ENCODE measurements at places on chromosomes 13 and 19.
A peak's percentile ranks its signal among the peaks of the same experiment; 100 is the strongest.

DNA sequence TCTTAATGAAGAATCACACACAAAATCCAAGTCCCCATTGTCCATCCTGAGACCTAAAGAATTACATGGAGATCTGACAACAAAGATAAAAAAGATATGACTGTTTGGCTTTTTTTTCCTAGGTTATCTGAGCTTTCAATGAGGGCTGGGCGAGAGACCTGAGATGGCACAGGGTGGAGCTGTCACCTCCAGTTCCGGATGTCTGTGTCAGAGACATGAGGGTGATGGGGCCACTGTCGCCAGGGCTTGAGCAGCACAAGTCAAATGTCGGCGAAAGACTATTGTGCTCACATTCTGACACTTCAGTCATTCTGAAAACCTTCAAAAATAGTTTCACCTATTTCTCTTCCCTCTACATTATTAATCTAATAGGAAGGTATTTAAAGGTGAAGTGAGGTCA lies 65.7 kb downstream of the SLC7A1 start:
- DNase-seq, result no peak

DNA sequence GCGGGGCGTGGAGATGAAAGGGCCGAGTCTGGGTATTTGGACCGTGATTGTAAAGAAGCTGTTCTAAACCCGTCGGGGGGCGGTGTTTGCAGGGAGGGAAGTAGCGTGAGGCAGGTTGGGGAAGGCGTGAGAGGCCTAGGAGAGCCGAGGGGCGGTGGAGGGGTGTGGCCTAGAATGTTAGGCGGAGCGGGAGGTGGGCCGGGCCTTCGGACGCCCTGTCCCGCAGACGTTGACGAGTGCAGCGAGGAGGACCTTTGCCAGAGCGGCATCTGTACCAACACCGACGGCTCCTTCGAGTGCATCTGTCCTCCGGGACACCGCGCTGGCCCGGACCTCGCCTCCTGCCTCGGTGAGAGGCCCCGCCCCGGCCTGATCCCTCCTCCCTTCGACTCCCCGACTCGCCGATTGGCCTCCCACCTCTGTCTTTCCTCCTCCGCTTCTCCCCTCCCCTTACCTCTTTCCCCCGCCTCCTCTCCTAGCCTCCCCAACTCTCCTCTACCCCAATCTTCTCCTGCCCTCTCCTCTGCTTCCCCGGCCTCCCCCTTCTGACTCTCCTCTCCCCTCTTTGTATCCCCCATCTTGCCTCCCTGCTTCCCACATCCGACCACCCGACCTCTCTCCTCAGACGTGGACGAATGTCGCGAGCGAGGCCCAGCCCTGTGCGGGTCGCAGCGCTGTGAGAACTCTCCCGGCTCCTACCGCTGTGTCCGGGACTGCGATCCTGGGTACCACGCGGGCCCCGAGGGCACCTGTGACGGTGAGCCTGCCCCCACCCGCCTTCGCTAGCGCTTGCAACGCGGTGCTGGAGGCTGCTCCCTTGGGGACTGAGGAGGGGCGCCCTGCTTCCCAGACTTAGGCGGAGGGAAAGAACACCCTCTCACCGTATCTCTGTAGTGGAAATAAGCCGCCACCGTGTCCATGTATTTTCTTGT lies 12.8 kb downstream of the LTBP4 start:
- no peak for DNase-seq

DNA sequence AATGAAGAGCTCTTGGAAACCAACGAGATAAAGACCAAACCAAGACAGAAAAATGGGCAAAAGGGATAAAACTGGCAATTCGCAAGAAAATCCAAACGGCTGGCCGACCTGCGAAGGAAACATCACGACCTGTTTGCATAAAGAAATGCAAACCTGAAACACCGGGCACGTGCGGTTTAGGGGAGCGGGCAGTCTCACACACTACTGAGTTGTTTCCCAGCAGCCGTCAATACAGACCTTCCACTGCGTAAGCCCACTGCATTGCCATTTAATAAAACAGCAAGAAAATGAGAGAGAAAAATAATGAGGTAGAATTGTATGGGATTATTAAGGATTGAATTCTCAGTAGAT lies 642 bp upstream of the PEG3 start:
- no peak for DNase-seq

- no peak for DNase-seq
Measured at GRCh38 chr19:13652810-13653590, 111.3 kb upstream of the MRI1 start.

DNA sequence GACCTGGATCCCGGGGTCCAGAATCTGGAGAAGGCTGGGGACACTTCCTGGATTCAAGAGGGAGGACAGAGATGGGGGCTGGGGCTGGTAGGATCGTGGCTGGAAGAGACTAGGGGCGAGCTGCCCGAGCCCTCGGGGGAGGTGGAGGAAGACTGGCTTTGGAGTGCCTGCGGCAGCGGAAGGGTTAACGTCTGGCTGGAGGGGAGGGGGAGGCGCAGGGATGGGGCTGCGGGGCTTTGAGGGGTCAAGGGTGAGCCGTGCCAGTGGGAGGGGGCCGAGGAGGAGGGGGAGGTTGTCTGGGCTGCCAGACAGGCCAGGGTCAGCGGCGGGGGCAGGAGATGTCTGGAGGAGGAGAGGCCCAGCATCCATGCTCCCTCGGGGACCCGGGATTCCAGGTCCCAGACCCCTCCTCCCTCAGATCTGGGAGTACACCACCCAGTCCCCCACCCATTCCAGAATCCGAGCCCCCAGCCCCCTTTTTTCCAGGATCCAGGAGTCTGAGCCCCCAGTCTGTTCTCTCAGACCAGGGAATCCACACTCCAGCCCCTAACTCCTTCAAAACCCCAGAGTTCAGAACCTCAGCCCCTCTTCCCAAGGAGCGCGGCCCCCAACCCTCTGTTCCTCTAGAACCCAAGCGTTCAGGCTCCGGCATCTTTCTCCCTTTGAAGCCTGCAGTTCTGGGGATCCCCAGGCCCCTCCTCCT lies 3.2 kb upstream of the SPACA6 start:
- no peak for DNase-seq

DNA sequence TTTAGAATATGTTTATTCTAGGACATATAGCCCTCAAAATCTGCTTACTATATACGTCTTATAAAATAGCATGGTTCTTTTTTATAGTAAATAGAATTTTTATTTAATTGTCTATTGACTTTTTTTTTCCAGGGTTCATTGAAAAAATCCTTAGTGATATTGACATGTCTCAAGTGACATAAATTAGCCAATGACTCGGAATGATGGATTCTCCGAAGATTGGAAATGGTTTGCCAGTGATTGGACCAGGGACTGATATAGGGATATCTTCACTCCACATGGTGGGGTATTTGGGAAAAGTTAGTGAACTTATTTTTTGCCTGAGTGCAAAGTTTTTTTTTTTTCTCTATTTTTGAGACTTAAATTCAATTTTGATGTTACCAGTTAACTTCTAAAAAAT lies 3.2 kb downstream of the USPL1 start:
- DNase-seq, result no peak

DNA sequence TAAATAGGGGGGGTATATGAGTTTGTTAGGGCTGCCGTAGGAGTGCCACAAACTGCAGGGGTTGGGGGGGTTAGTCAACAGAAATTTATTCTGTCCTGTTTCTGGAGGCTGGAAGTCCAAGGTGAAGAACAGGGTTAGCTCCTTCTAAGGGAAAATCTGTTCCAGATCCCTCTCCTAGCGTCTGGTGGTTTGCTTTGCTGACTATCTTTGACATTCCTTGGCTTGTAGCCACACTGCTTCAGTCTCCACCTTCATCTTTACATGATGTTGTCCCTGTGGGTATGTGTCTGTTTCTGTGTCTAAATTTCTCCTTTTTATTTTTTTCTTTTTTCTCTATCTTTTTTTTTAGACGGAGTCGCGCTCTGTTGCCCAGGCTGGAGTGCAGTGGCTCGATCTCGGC lies 8.1 kb upstream of the ICAM1 start:
- DNase-seq, result peak; percentile 24

All from fibroblast of skin of left biceps (primary cell).